ENCODE measurements at places on chromosomes 12 and 14.

DNA sequence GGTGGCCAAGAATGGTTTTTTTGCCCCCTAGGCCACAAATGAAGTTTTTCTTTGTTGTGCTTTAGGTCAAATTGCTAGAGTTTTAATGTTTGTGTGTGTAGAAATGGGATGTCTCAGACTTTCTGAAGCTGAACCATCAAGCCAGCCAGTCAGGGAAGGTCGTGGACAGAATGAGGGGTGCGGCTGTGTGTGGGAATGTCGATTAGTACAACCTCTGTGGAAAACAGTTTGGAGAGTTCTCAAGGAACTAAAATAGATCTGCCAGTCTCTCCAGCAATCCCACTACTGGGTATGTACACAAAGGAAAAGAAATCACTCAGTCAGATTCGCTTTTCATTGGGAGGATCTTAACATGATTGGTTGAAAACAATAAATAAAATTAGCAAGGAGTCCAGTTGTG, 44.5 kb downstream of the ACACB start:
- no peak for DNase-seq

DNA sequence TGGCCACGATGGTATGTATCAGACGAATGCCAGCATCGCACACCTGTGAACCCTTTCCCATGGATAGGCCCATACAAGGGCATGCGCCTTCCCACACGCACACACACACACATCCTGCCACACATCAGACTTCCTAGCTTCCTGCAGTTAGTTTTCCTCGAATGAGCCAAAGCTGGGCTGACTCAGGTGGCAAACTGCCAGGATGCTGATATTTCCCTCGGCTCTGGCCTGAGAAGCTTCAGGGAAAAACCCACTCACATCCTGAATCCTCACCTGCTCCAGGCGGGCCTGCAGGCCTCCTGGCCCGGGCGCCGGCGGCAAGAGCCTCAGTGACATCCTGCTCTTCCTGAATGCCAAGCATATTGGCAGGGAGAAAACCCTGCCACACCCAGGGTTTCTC, 22.4 kb downstream of the CALM1 start:
- no peak for DNase-seq

GRCh38 chr14:44490966-44491365, 16.1 kb downstream of the FSCB start:
- DNase-seq = no peak

- DNase-seq = peak; percentile 62
These were observed 35.9 kb downstream of the SLC8B1 start for GRCh38 chr12:113298861-113299545.

GRCh38 chr12:13144266-13144828, 40.9 kb upstream of the GSG1 start:
- no peak for DNase-seq

- no peak for DNase-seq
These were observed 11.5 kb upstream of the STX2 start for GRCh38 chr12:130850418-130851021.

Measured in Karpas-422 (cell line).